ENCODE measurements at places on chromosomes 16 and 17. TPM values are rescaled to one million over a fixed set of nuclear protein-coding genes. Genes with fewer than 3 reads are reported as not detected.

The GHDC gene
- total RNA-seq, result 15.8 TPM

The CDH15 gene
- total RNA-seq, result not detected

The SNX20 gene
- total RNA-seq, result 76.4 TPM

The TEKT5 gene
- not detected for total RNA-seq

The ATP2C2 gene
- not detected for total RNA-seq

The PERCC1 gene
- not detected for total RNA-seq

The CDH13 gene
- total RNA-seq, result not detected

The C17orf100 gene
- 4.3 TPM for total RNA-seq

The TEKT1 gene
- total RNA-seq, result not detected

The YBX2 gene
- 0.55 TPM for total RNA-seq

The CIAPIN1 gene
- total RNA-seq, result 36.9 TPM

Measured in activated naive CD4-positive, alpha-beta T cell treated with anti-CD3 and anti-CD28 coated beads, Interleukin-2, amount 10 ng/mL, durations not matched to agents 5 hours and 36 hours (primary cell).